ENCODE measurements at places on chromosomes 3 and 15. TPM values are rescaled to one million over a fixed set of nuclear protein-coding genes. Genes with fewer than 3 reads are reported as not detected.

DNA sequence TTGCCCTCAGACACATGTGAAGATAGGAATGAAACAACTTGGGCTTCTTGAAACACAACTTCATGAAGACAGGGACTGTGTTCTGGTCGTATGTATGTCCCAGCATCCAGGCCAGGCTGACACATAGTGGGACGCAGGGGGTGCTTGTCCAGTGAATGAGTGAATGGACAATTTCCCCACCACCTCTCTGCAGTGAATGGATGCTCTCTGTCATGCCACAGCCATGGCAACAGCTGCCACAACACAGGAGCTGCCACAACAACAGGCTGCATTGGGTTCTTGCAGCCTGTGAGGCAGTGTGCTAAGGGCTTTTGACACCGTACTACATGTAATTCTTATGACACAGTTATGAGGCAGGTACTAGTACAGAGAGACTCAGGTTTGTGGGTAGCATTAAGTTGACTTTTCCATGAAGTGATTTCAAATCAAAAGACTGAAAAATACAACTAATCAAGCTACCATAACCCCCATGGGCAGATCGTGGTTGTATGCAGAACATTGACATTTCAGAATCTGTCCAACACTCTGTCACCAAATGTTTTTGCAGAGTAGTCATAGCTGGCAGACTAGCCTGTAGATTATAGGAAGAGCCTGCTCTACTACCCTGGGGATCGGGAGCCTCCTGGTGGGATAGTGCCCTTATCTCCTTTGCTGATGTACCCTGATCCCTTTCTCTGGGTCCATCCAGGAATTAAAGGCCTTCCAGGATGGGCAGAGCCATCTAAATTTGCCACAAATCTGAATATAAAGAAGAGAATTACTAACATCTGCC is 40.8 kb downstream of the CLSTN2 start:
- DNase-seq, result no peak

- DNase-seq, result no peak
Observed at GRCh38 chr3:181623924-181624694, 87.6 kb upstream of the SOX2 start.

DNA sequence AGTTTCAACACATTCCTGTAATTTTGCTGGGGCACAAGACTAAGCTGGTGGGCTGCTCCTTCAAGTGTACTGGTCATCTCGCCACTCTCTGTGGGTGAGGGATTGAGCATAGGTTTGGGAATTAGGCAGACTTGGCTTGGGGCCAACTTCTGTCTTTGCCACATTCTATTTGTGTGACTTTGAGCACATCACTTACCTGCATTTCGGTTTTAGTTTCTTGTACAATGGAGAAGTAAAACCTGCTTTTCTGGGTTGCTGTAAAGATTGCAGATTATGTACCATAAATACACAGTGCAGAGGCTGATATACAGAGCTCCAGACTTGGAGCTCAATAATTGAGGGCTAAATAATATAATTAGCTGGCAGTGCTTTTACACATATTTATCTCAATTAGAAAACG is 162.1 kb downstream of the C3orf38 start:
- no peak for DNase-seq

- DNase-seq, result peak; percentile 45
Observed at GRCh38 chr15:60396958-60397771, 621 bp downstream of the ANXA2 start.

DNA sequence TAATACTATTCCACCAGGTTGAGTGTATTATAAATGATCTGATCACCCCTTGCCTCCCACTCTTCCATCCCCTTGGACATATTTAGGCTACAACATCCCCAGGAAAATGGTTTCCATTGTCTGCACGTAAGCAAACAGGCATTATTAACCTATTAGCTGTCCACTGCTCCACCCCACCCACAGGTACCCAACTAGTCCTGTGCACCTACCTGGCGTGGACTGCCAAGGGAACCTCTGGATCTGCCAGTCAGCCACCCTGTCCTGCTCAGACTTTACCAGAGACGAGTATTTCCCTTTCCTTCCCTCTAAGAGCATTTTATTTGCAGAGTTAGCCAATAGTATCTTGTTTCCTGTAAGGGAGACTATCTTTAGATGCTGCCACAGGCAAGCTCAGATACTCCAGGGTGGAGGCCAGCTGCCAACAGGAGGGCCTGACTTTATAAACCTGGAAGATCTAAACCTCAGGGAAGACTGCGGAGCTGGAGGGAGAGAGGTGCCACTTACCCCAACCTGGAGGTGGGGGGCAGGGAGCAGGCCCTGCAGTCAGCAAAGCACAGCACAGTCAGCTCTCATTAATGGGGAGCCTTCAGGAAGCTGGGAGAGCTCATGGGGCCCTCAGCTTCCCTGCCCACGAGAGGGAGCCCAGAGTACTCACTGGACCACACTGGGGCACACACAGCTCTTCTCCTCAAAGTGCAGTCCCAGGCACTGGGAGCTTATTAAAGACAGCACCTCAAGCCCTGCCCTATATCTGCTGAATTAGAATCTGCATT is at the start of gene CX3CR1:
TSS of gene CX3CR1 (minus strand) at position 292 of the 773 bp plus-strand sequence. CDS start 13,527 bp downstream, outside the sequence.
- no peak for DNase-seq

- no peak for DNase-seq
Observed at GRCh38 chr3:8517487-8517886, 15.9 kb downstream of the LMCD1 start.

DNA sequence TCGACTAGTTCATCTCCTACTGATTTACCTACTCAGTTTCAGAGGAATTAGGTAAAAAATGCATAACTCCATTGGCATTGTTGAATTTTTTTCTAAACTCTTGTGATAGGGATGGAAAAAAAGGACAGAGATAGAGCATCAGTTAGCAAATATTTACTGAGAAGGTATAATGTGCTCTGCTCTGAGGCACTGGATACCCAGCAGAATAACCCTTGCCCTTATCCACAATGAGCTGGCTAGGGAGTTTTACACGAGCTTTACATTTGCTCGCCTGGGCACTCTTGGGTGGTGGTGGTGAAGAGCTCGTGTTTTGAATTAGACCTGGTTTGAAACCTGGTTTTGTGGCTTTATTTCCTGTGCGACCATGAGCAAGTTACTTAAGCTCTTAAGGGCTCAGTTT is 149.6 kb downstream of the RORA start:
- DNase-seq, result no peak

DNA sequence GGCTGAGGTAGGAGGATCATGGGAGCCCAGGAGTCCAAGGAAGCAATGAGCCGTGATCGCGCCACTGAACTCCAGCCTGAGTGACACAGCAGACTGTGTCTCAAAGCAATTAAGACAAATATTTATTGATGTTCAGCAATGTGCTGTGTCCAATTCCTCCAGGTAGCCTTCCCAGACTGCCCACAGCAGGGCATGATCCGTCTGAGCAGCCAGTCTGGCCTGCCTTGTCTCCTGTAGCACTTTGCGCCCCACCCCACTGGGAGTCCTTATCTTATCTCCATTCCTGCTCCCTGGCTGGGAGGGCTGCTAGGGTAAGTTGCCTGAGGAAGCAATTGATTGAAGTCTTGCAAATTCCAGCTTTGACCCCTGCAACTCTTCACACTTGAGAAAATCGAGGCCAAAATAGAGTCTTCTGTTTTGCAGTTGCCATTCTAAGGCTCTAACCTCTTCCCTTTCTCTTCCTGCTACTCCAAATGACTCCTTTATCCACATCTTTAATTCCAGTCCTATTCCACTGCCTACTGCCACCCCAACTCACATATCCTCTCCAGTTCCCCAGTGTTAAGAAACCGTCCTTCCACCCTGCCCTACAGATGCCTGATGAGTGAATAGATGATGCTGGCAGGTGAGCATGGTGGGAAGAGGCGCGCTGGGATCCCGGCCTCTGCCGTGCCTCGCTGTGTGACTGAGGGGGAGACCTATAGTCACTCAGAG is 26.9 kb upstream of the LCTL start:
- DNase-seq, result no peak

- no peak for DNase-seq
Observed at GRCh38 chr3:34364335-34364734, 565.9 kb downstream of the PDCD6IP start.

GRCh38 chr15:77564938-77565337 is 67.8 kb downstream of the LINGO1 start:
- DNase-seq, result no peak

GRCh38 chr3:100277255-100277800 is 16.5 kb downstream of the TBC1D23 start:
- no peak for DNase-seq

GRCh38 chr15:57541805-57542504 is 49.7 kb upstream of the MYZAP start:
- DNase-seq, result no peak

DNA sequence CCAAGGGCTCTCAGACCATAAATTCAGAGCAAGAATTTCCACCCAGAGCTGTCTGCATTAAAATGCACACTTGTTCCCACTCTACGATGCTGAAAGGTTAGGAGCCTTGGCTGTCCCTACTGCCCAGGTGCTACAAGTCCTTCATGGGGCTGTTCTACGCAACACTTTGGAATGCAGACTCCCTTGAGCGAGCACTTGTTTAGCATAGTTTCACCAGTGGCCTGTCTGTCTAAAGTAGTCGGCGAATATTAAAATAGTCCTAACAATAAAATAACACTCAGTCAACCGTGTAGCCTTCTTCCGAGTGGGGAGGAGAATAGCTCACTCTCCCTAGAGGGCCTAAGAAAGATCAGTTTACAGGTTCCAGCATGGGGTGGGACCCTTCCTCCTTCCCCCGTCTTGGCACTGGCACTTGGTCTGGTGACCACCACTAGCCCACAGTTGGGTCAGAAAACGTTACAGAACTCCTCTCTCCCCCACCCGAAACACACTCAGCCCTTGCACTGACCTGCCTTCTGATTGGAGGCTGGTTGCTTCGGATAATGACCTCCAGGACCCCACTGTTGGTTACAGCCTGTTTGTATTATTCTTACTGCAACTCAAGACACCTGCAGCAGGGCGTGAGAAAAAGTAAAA is at the start of gene CLDN16:
TSS of gene CLDN16 (plus strand) at position 586 of the 636 bp plus-strand sequence. CDS start 167 bp downstream, outside the sequence.
- DNase-seq, result no peak

DNA sequence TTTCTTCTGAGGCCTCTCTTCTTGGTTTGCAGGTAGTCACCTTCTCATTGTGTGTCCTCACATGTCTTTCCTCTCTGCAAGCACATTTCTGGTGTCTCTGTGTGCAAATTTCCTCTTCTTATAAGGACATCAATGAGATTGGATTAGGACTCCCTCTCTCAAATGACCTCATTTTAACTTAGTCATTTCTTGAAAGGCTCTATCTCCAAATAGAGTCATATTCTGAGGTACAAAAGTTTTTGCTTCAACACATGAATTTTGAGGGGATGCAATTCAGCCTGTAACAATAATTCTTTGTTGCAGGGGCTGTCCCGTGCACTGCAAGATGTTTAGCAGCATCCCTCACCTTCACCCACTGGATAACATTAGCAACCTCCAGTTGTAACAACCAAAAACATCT is 115.0 kb upstream of the DCBLD2 start:
- DNase-seq, result no peak

GRCh38 chr3:188432802-188433520 is 279.0 kb downstream of the LPP start:
- DNase-seq, result no peak

DNA sequence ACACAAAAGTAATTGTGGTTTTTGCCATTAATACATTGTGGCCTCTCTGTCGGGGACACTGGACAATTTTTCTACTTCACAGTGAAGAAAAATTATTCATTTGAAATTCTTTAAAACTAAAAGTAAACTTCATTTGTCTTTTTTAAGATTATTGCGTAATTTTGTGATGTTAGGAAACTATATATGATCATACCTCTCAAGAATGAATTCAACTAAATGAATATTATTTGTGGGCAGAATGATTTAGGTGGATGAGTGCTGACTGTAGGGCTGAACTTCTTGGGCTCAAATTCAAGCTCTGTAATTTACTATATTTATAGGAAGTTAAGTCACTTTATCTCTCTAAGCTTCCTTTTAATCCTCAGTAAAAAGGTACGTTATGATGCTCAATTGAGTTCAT is 441.2 kb downstream of the ROBO1 start:
- no peak for DNase-seq

DNA sequence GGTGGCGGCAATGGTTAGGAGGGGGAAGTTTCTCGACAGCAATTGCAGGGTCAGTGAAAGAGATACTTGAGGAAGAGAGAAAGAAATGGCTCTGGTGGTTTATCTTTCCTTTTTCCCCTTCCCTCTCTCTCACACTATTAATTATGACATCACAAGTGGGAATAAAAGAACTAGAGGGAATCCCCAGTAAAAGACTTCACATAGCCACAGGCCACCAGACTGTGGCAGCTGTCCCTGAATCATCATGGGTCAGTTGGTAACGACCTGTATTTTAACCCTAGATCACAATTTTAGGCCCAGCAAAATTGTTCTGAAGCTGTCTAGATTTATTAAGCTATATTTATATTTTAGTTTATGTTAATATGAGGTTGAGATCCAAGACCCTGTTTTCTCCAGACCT is 40.3 kb downstream of the MBNL1 start:
- no peak for DNase-seq

DNA sequence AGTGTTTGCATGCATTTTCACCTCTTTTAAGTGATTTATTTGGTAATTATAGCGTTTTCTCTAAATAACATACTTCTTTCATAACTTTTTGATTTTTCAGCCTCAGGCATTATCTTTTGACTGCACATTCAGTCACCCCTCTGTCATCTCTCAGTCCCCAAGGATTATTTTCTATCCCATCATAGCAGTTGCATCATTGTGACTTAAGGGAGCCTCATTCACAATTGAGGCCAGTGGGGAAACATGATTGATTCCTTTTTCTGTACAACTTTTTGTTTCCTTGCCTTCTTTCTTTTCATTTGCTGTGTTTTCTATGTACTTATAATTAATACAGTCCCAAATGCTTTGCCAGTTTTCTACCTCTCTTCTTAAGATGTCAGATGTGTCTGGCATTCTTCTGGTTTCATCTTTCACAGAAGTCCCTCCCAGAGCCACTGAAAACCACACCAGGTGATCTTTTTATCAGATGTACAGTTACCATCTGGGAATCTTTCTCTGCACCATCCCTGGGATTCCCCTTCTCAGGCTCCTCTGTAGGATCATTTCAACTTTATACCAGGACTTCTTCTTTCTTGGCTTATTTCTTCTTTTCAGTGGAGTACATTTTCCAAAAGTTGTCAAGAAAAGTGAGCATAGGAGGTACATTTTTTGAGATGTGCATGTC is 151.4 kb downstream of the RAP2B start:
- no peak for DNase-seq

- DNase-seq, result no peak
Observed at GRCh38 chr3:72665701-72666446, 182.4 kb downstream of the SHQ1 start.

DNA sequence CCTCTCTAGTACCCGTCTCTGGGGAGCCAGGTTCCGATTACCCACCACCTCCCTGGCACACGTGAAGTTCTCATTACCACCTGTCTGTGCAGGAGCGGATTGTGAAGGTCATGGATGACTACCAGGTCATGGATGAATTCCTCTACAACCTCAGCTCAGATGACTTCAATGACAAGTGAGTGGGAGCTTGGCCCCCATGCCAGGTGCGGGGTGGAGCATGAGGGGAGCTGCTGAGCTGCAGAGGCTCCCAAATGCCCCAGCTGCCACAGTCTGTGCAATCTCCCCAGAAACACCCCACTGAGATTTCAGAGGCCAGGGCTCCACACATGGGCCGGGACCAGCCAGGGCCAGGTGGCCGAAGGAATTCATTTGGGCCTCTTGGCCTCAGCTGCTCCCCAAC is 34.3 kb downstream of the DNAH1 start:
- DNase-seq, result no peak

The GOLGA6A gene
- total RNA-seq, result not detected

The IL5RA gene
- not detected for total RNA-seq

The MNS1 gene
- total RNA-seq, result 0.47 TPM

The LMCD1 gene
- total RNA-seq, result 1.3 TPM

The GOLGA6L10 gene
- 0.57 TPM for total RNA-seq

The MB21D2 gene
- total RNA-seq, result 1.5 TPM

The P2RY13 gene
- total RNA-seq, result not detected

The FBLN2 gene
- not detected for total RNA-seq

The FBXO40 gene
- not detected for total RNA-seq

The ANXA2 gene
- total RNA-seq, result 28.8 TPM

The CDC25A gene
- 37.6 TPM for total RNA-seq

All from activated naive CD4-positive, alpha-beta T cell treated with anti-CD3 and anti-CD28 coated beads, Interleukin-2, amount 50 U/mL, for 72 hours (primary cell).